ENCODE measurements at places on chromosomes 3 and 15.

- no peak for DNase-seq
Measured at GRCh38 chr3:136141291-136141785, 54.8 kb downstream of the MSL2 start.

DNA sequence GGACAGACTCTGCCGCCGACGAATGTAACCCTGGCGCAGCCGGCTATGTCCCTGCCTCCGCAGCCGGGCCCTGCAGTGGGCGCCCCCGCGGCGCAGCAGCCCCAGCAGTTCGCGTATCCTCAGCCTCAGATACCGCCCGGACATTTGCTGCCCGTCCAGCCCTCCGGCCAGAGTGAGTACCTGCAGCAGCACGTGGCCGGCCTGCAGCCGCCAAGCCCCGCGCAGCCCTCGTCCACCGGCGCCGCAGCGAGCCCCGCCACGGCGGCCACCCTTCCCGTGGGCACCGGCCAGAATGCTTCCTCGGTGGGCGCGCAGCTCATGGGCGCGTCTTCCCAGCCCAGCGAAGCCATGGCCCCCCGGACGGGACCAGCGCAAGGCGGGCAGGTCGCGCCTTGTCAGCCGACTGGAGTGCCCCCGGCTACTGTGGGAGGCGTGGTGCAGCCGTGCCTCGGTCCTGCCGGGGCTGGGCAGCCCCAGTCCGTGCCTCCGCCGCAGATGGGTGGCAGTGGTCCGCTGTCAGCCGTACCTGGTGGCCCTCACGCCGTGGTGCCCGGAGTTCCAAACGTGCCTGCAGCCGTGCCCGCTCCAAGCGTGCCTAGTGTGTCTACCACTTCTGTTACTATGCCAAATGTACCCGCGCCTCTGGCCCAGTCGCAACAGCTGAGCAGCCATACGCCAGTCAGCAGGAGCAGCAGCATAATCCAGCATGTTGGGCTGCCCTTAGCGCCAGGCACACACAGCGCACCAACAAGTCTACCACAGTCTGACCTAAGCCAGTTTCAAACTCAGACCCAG is 2.4 kb downstream of the TSC22D2 start:
- DNase-seq, result no peak

DNA sequence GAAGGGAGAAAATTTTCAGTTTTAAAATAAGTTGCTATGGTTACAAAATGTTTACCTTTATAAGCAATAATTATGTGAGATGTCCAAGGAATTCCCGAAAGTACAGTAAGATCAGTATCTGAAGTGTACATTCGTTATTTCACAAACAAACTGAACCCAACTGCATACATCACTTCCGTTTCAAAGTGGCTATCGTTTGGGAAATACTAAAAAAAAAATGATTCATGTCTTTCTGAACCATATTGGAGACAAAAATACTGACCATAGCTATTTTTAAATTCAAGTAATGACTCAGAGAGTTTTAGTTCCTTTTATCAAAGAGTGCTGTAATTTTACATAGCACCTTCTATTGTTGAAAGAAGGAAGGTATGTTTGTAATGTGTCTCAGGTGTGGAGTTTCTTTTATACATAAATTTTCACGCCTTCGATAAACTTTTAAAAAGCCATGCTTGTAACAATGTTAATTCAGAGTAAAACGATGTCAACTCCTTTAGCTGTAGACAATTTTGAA is 8.0 kb upstream of the ANKRD28 start:
- no peak for DNase-seq

- DNase-seq, result no peak
Measured at GRCh38 chr3:46369675-46370132, 1.0 kb upstream of the CCR5 start.

- DNase-seq, result no peak
Measured at GRCh38 chr3:152557302-152557999, 277.5 kb upstream of the P2RY1 start.

- DNase-seq, result no peak
Measured at GRCh38 chr3:129184396-129184657, 631 bp upstream of the CNBP start.

- DNase-seq, result no peak
Measured at GRCh38 chr3:95356764-95357501, 1294.1 kb downstream of the NSUN3 start.

- no peak for DNase-seq
Measured at GRCh38 chr3:98048586-98048985, 13.5 kb upstream of the GABRR3 start.

GRCh38 chr3:133460809-133461208 is 61.0 kb downstream of the BFSP2 start:
- no peak for DNase-seq

- DNase-seq, result no peak
Measured at GRCh38 chr15:60389261-60390077, 8.3 kb downstream of the ANXA2 start.

DNA sequence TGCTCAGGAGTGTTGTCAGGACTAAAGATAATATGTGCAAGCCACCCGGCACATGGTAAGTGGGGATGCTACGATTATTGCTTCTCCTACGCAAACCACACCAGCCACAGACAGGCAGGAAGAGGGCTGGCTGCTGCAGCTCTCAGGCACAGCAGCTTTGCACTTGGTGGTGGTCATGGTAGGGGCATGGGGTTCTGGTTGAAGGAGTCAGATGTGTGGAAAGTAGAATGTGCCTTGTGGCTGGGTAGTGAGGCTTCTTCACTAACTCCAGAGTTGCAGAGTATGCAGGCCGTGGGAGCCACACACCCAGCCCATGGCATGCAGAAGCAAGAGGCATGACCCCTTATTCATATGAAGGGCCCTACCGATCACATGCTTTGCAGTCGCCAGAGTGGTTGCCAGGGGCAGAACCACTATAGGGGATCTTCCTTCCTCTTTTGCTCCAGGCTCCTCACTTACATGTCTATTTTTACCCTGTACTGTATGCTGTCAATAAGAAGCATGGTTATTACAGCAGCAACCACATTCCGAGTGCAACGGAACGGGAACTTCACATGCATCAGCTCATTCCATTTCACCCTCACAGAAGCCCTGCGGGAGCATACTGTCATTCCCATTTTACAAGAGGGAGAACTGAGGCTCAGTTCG is 59.2 kb upstream of the HERC1 start:
- peak; percentile 65 for DNase-seq

GRCh38 chr3:179806177-179806576 is 153.3 kb downstream of the USP13 start:
- no peak for DNase-seq

DNA sequence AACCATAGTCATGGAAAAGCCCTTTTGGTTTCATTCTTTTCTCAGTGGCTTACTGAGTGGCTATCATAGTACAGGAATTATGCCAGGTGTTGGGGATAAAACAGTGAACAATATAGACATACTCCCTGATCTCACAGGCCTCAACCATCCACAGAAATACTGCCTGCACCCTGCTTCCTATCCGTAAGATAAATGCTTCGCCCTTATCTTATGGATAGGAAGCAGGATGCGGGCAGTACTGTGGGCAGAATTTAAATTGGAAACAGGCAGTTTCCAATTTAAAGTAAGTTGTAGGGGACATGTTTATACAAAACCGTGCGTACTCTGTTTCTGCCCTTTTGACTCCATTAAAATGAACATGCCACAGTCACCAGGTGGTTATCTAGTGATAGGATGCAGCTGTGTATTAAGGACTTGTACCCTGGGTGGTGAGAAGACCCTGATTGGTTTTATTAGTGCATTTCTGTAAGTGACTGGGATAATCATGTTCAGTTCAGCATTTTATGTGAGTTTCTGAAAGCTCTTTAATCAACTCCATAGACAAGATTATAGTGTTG is 141.8 kb upstream of the BHLHE40 start:
- no peak for DNase-seq

DNA sequence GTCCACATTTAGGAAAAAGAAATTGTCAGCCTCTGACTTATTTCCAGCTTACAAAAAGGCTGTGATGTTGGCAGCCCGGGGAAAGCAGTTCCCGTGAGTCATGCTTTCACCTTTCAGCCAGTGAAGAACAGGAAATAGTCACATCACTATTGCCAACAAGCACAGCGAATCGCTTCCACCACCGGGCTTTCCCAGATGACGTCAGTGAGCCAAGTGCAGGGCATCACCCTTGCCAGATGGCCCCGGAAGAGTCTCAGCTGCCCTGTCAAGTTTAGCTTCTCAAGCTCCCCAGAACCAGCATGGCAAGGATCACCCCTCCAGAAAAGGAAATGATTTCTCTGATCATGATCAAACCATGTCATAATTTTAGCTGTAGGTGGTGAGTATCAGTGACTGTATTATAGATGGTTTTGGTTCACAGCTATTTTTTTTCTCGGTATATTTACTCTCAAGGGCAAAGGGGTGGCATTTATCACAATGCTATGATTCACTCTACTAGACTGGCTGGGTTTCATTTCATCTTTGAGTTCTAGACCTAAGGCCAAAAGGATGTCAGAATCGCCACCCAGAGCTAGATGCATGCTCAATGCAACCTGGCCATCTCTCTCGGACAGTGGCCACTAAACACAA is 32.9 kb downstream of the B3GNT5 start:
- DNase-seq, result peak; percentile 90

- DNase-seq, result no peak
Measured at GRCh38 chr3:167859610-167860009, 124.1 kb downstream of the SERPINI1 start.

- DNase-seq, result no peak
Measured at GRCh38 chr3:154584974-154585373, 155.0 kb upstream of the GPR149 start.

DNA sequence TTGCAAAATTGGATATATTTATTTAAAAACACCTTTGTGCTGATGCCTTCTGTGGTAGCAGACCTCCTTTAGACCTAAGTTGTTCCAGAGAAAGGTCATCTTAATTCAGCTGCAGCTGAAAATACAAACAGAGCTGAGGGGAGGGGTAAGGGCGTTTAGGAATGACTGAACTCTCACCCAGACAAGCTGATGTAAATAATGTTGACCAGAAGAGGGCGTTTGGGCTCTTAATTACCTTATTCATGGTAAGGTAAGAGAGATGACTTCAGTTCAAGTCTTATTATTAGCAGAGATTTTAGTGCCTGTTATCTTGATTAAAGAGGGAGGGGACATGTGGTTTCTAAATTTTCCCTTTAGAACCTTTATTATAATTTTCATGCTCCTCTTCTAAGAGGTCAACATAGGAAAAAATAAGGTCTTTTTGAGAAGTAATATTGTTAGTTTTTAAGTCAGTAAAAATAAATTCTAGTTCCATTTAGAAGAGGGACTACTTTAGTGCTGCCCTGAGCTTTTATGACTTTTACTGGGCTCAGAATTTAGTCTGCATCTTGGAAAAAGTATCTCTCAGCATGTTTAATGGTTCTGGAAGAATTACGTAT is 46.3 kb downstream of the GPR171 start:
- DNase-seq, result no peak

DNA sequence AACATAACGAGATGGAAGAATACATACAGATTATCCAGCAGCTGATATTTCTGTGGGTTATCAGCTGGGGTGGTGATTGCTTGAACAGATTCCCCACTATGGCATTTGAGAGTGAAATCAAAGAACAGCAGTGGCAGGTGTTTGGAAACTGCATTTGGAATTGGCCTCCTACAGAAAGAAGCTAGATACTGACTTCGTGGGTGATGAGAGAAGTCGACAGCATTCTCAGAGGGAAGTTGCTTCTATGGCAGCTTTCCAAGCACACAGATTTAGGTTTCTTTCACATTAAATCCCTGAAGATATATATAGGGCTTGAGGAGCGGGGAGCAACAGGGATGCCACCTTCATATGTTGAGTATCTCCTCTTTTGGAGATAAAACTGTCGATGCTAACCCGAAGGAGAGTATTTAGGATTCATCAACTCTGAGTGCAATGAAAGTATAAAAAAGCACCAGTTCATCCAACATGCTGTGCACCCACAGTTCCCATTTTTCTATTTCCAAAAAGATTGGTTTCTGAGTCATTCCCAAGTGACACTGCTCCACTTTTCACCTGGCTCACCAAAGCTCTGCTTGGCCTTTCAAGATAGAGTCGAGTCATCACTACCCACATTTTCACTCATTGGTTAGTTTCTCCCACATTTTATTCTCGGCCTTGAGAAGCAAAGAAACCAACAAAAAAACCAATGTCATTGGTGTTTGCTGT is 579.8 kb upstream of the SUCLG2 start:
- no peak for DNase-seq

DNA sequence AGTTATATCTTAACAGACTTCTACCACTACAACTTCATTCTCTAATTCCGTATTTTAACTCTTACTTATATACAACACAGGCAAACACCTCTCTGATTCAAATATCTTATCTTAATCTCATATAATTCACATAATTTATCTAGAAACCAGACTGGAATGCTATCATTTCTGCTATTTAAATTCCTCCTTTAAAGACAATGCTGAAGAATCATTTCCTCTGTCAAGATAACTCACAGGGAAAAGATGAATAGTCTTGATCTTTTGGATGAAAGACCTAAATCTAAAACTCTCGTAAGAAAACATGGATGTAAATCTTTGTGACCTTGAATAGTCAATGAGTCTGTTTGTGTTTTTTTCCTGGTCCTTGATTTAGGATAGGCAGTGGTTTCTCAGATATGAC is 135.3 kb upstream of the PLXND1 start:
- no peak for DNase-seq

All from stimulated activated CD8-positive, alpha-beta memory T cell treated with anti-CD3 and anti-CD28 coated beads, Interleukin-7, amount 100 ng/mL, for 4 hours (primary cell).